Activated naive CD4-positive, alpha-beta T cell treated with anti-CD3 and anti-CD28 coated beads, Interleukin-2, amount 10 ng/mL, durations not matched to agents 7 days and 5 days (primary cell): ENCODE measurements at places on chromosomes 7 and 10.

- no peak for DNase-seq
Observed at GRCh38 chr10:104331208-104331838, 6.9 kb downstream of the ITPRIP start.

DNA sequence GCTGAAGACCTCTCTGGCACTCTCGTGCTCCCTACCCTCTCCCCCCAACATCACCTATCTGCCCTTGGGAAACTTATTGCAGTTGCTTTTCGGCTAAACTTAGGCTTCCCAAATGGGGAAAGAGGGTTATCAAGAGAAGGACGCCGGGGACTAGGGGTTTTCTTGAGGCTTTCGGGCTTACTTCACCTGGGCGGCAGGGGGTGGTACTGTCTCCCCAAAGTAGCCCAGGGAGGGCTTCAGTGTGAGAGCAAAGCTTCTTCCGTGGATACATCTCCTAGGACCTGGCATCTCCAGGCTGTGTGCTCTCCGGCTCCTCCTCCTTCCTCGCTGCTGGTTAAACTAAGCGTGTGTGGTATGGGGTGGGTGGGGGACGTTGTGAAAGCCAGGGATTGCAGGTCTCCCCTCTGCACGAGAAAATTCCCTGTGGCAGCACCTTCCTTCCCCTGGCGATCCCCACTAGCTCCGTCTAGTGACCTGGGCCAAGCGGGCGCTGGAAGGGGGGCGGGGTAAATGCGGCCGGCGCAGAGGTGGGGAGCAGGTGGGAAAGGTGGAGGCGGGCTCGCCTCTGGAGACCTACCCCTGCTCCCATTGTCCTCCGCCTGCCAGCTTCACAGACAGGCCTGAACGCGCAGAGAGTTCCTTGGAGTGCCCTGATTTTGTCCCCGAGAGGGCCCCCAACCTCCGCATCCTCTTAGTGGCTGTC, 1.1 kb downstream of the PLXDC2 start:
- no peak for DNase-seq

- DNase-seq = no peak
Observed at GRCh38 chr7:102933763-102934162, 21.0 kb downstream of the LRRC17 start.

DNA sequence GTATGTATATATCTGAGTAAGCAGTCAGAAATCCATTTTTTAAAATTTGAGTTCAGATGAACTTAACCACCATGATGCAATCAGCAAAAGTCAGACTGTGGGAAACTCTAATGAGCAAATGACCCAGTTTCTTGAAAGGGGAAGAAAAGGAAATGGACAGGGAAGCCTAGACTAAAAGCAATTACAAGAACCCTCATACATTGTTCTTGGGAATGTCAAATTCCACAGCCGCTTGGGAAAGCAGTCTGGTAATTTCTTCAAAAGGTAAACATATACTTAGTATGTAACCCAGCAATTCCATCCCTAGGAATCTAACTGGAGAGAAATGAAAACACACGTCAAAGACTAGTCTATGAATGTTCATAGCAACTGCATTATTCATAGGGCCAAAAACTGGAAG, 16.4 kb upstream of the FOXK1 start:
- no peak for DNase-seq

GRCh38 chr10:62733654-62734293, 70.7 kb upstream of the ADO start:
- DNase-seq = peak; percentile 50
